ENCODE measurements at places on chromosomes 16 and 17. TPM values are rescaled to one million over a fixed set of nuclear protein-coding genes. Genes with fewer than 3 reads are reported as not detected.

Gene PRSS8
- 6.2 TPM for total RNA-seq

Gene AATF
- total RNA-seq, result 20.2 TPM

Gene CETP
- total RNA-seq, result 1.8 TPM

Gene GRB2
- total RNA-seq, result 101 TPM

Gene PHOSPHO1
- 6.4 TPM for total RNA-seq

Measured in camera-type eye (tissue), 1 donor.